ENCODE measurements at places on chromosomes 5 and 9. TPM values are rescaled to one million over a fixed set of nuclear protein-coding genes. Genes with fewer than 3 reads are reported as not detected.

GRCh38 chr5:38639377-38640358, 83.2 kb upstream of the LIFR start:
- peak; percentile 42 for DNase-seq

- no peak for DNase-seq
Observed at GRCh38 chr5:56024810-56025150, 30.0 kb upstream of the IL6ST start.

- DNase-seq: peak; percentile 91
Observed at GRCh38 chr9:79104216-79104615, 467.5 kb upstream of the TLE4 start.

DNA sequence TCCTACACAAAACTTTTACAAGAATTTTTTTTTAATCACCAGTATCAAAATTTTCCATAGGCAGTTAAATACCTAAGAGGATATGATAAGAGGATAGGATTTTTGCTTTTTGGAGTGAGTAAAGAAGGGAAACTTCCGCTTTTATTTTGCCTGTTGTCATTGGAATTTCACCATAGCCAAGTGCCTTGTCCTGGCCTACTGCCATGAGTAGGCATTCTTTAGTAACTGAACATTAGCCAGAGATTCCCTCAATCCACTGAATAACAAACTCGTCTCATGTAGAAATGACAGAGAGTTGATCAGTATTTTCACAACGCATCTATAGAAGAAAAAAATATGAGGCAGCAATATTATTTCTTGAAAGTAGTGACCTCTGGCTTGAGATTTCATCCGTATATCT, 289.6 kb upstream of the ADAMTSL1 start:
- peak; percentile 20 for DNase-seq

Gene SLC6A3
- not detected for total RNA-seq

All from M059J (cell line).